ENCODE measurements at places on chromosomes 1 and 21.

DNA sequence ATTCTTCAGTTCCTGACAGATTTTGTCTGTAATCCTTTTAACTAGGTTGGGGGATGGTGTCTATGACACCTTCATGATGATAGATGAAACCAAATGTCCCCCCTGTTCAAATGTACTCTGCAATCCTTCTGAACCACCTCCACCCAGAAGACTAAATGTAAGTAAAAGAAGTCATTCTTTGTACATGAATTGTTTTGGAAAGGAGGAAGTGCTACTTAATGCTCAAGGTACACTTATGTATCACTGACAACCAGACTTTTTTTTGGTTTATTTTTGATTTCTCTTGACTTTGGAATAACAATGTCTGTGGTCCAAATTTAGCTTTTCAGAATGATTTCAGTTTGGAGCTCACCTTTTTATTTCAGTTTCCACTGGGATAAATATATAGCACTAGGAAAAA lies 2.3 kb downstream of the DYRK3 start:
- no peak for DNase-seq

- no peak for DNase-seq
Observed at GRCh38 chr1:10593750-10594149, 119.0 kb downstream of the PEX14 start.

- no peak for DNase-seq
Observed at GRCh38 chr1:53294567-53294966, 33.3 kb downstream of the LRP8 start.

- DNase-seq = no peak
Observed at GRCh38 chr1:78096017-78096416, 50.3 kb downstream of the GIPC2 start.

DNA sequence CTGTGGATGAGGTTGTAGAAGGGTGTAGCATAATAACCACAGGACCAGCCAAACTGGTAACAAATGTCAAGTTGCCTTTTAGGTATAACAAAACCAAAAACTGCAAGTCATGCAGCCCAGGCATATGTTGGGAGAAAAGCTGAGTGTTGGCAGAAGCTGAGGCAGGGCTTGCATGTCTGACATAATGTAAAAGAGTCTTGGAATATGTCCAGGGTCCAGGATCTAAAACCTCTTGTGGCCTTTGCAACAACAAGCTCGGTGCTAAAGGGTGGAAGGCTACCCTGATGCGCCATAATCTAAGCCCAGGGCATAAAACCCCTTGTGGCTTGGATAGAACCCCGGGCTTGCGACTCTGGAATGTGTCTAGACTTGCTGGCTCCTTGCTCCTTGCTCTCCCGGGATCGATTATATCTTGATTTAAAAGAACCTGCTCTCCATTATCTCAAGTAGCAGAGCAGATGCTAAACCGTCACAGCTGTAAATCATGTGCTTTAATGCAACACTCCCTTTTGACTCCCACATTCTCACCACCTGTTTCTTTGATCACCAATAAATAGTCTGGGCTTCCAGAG lies 26.5 kb upstream of the SLC35A3 start:
- DNase-seq = no peak

DNA sequence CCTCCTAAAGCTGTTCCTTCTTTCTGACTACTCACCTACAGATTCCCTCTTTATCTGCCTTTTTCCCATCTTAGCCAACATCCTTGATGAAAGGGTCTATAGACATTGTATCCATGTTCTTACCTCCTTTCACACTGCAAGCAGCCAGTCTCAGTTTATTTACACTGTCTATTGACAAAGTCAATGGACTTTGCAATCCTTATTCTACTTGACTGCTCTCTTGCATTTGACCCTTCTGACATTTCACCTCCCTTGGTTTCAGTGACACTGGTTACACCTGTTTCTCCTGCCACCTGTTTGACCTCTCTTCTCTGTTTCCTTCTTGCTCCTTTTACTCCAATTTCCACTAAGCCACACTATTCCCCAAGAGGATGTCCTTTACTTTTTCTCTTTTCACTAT lies 224.0 kb upstream of the SNX7 start:
- DNase-seq = no peak

DNA sequence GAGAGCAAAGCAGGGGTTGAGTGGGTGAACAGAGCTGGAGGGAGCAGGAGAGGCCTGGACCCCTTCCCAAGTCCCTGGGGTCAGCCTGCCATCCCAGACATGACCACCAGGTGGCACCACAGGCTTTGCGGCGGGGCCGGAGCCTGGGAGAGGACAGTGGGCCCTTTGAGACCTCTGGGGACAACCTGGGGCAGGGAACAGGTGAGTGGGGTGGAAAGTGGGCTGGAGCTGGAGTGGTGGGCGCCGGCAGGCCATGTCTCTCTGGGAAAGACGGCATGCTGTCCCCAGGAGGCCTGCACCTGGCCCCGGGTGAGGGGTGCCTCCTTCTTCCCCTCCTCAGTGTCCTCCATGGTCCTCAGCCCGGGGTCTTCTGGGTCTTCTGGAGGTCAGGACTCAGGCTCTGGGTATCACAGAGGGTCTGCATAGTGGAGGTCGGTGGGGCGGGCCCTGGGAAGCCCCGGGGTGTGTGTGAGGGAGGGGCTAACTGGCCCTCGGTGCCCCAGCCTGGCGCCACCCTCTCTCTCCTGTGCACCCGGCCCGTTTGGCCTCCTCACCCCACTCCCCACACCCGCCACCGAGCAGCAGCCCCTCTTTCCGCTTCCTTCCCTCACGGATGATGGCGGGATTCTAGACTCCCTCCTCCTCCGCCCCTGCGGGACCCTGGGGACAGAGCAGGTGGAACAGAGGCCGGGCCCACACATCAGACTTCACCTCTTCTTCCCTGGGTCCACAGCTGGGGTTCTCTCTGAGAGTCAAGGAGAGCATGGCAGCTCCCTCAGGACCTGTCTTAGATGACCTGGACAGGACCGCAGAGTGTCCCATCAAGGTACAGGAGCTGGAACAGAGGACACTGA lies 28.5 kb upstream of the PKP1 start:
- no peak for DNase-seq

DNA sequence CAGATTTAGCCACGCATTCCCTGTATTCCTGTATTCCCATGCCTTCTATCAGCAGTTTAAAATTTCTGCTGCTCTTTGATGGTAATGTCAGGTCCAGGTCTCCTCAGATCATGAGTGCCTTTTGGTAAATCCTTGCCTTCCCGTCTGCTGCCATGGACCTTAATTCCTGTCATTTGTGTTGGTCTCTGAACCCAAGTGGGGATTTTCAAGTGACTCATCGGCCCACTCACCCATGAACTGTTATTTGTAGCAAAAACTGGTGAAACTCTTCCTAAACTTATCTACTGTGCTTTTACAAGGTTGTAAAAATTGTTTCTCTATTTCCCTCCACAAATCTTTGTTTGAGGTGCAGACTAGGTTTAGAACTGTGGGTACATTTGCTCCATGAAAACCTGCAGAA lies 47.4 kb downstream of the ACTN2 start:
- DNase-seq = no peak

DNA sequence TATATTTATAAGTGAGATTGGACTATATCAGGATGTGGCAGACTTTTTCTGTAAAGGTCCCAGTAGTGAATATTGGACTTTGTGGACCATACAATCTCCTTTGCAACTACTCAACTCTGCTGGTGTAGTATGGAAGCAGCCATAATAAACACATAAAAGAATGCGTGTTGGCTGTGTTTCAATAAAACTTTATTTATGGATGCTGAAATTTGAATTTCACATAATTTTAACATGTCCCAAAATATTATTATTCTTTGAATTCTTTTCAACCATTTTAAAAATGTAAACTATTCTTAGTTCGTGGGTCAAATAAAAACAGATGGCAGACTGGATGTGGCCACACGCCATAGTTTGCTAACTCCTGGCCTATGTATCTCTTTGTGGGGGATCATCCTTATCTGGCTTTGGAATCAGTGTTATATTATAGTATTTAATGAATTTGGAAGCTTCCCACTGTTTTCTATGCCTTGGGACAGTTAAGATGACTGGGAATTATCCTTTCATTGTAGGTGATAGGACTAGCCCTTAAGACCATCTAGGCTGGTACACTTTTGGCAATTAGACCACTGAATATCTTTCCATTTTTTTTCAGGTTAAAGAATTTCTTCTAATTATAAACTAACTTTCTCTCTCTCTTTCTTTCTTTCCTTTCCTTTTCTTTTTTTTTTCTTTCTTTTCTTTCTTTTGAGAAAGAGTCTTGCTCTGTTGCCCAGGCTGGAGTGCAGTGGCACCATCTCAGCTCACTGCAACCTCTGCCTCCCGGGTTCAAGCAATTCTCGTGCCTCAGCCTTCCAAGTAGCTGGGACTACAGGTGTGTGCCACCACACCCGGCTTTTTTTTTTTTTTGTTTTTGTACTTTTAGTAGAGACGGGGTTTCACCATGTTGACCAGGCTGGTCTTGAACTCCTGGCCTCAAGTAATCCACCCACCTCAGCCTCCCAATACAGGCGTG lies 14.9 kb upstream of the SLAMF6 start:
- DNase-seq = no peak

- no peak for DNase-seq
Observed at GRCh38 chr21:33449616-33450015, 30.2 kb downstream of the TMEM50B start.

DNA sequence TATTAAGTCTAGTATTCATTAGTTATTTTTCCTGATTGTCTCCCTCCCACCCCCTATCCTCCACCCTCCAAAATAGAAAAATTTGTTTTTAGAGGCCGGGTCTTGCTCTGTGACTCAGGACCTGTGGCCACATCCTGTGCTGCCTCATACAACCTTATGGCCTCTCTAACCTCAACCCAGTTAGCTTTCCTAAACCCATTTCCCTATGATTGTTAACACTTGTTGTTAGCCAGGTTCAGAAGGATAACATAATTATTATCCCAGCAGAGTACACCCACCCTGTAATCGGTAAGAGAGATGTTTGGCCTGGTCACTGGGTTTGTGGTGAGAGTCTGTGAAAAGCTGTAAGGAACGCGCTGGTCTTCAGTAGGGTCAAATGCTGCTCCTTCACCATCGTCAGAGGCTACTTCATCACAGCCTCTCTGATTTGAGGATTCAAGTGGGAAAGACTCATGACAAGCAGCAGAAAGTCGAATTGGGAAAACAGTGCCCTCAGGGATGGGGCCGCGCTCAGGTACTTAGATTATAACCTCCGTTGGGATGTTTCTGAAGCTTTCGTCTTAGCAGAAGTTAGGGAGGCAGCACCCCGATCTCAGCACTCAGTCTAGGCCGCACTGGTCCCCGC lies 35.9 kb upstream of the HMGN1 start:
- DNase-seq = no peak

DNA sequence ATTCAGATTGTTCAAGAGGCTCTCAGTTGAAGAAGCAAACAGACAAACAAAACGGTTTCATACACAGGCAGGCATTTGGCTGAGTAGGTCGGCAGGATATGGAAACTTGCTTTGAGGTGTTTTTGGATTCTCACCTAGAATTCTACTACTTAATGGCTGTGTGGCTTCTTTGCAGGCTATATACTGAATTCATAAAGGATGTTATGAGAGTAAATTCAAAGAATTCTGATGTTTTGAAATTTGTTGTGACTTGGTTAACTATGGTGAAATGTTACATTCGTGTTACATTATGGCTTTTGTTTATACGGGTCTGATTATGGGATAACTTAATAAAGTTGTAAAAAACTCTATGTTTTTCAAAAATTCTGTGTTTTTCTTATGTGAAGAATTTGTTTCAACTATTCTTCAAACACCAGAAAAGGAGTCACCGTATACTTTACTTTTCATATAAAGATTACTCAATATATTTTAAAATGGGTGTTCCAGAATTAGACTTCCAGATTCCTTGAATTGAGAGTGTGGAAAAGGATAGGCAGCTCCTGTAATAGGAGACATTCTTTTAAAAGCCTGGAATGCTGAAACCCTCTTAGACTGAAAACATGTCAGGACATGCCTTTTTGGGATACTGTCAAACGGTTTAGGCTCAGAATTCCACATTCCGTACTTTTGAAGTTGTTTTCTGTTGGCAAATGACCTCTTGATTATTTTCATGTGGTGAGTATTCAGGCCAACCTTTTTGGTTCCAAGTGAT lies 8.2 kb upstream of the IRF2BP2 start:
- DNase-seq = no peak

- no peak for DNase-seq
Observed at GRCh38 chr1:226568077-226568831, 19.7 kb downstream of the STUM start.

DNA sequence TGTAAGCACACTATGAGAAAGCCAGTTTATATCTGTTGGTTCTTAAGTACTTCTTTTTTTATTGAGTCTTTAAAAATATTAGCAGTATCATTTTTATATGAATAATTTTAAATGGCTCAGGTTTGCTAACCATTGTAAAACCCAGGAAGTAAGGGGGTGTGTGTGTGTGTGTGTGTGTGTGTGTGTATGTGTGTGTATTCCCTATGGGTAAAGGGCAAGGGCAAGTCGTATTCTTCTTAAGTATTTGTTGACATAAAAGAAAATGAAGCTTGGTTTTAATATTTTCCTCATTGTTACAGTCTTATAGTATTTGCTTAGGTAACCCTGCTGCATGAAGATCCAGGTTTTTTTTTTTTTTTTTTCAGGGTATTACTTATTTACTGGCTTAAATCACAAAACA lies 495.0 kb upstream of the B3GALT2 start:
- no peak for DNase-seq

DNA sequence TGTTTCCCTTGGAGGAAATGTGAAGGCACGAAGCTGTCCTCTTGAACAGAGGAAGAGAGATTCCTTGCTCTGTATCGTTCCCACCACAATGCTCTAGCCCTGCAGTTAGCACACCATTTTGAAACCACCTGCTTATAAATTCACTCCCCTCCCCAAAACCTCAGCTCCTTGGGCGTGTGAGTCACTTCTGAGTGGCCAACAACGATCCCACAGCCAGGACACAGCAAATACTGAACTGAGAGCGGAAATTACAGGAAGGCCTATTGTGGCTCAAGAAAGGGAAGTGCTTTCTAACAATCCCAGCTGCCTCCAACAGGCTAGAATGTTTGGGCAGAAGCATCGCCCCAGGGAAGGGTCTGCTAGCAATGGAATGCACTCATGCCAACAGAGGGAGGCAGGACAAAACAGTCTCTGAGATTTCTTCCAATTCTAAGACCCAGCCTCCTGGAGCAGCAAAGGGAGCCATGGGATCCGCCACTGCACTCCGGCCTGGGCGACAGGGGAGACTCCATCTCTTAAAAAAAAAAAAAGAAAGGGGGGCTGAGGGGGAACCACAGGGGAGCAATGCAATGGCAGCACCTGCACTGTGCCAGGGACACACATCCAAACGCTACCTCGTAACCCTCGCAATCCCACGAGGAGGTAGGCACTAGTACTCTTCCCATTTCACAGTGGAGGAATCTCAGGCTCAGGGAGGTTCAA lies 1.9 kb downstream of the TMEM53 start:
- DNase-seq = no peak

- no peak for DNase-seq
Observed at GRCh38 chr1:236009191-236009590, 55.7 kb downstream of the NID1 start.

GRCh38 chr21:45551783-45552695 lies 9.8 kb upstream of the SLC19A1 start:
- no peak for DNase-seq

Data from NCI-H2081 treated with DMSO at 0.1 percent for 48 hours (cell line).